ENCODE measurements at places on chromosomes 2 and 18.

- DNase-seq = no peak
These were observed 68.6 kb upstream of the COL5A2 start for GRCh38 chr2:189248141-189248540.

GRCh38 chr2:46211461-46211860 is 85.7 kb upstream of the EPAS1 start:
- no peak for DNase-seq

DNA sequence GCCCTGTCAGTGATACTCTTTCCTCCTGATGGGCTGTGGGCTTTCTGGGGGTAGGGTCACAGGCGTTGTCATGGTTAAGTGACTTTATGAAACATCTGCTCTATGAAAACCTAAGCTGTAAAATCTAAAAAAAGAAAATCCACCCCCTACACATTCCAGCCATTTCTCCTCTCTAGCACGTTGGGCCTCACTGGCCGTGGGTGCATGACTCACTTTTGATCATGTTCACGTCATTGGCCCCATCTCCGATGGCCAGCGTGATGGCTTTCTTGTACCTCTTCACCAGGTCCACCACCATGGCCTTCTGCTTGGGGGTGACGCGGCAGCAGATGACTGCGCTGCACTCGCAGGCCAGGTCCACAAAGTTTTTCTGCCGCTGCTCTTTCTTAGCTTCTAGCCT is 39.3 kb upstream of the NARS1 start:
- no peak for DNase-seq

- DNase-seq = no peak
These were observed 64.4 kb downstream of the NCK2 start for GRCh38 chr2:105809097-105809473.

GRCh38 chr18:45487581-45487980 is 127.7 kb upstream of the SLC14A2 start:
- no peak for DNase-seq

GRCh38 chr18:69658685-69659084 is 258.0 kb downstream of the DOK6 start:
- no peak for DNase-seq

DNA sequence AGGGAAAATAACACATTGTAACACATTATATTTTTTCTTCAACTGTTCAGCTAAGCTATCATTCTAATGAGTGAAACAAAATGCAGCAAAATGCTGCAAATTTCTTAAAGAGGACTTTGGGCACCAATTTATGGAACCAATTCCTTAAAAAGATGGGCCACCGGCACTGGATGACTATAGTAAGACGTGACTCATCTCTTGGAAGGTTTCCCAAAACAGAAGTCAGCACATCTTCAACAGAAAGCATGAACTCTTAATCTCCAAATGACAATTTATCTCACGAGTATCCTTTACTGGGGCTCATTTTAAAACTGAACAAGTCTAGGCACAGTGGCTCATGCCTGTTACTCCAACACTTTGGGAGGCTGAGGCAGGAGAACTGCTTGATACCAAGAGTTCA is 213.4 kb downstream of the CDH20 start:
- DNase-seq = no peak
